ENCODE measurements at places on chromosomes 4 and X.

DNA sequence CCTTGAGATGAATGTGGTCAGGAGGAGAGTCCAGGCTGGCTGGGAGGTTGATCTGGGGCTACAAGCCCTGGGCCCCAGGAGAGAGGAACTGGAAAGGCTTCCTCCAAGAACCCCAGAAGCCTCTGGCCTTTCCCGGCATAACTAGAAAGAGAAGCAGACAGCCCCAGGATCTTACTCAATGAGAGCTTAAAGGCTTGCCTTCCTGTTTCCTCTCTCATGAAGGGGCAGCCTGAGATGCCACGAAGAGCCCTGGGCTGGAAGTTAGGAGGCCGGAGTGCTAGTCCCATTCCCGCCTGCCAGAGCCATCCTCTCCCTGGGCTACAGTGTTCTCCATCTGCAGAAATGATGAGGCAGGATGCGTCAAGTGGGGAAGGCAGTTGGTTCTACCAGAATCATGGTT lies 20.1 kb upstream of the XPNPEP2 start:
- DNase-seq: no peak

- DNase-seq: no peak
Observed at GRCh38 chr4:169993531-169993930, 32.7 kb downstream of the MFAP3L start.

DNA sequence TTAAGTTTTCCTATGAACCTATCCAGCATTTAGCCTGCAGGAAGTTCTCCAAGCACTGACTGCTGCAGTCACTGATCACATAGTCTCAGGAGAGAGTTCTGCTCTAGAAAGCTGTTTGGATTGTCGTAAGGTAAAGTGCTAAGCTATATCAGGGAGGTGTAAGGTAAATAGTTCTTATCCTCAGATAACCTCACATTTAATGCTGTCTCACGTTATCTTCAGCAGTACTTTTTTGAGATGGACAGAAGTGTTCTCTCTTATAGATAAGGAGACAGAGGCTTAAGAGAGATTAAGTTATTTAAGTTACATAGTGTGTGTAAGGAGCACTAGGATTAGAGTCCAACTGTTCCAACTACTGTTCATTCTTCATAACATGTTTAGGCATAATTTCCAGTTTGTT lies 77.9 kb downstream of the STIM2 start:
- DNase-seq: no peak

- DNase-seq: no peak
Observed at GRCh38 chr4:28351826-28352225, 1491.2 kb downstream of the STIM2 start.

- DNase-seq: peak; percentile 29
Observed at GRCh38 chrX:153921511-153922446, 4.3 kb downstream of the ARHGAP4 start.

DNA sequence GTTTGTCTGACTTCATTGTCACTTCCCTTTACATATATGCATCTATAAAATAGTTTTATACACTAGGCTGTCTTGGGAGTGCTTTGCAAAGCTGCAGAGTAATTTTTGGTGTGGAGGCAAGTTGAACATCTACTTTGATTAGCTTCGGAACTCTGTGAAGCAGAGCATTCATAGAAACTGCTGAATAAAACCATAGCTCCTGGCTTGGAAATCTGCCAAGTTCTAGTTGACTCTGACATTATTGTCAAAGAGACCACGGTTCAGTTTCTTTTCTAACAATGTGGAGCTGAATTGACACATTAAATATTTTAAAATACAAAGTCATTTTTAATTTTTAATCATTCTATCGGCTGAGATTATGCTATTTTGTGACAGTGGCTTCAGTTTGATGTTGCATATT lies 335.0 kb downstream of the BMPR1B start:
- DNase-seq: no peak

- DNase-seq: no peak
Observed at GRCh38 chrX:20046864-20047263, 56.0 kb upstream of the BCLAF3 start.

GRCh38 chr4:153780221-153780620 lies 8.7 kb downstream of the SFRP2 start:
- DNase-seq: no peak

DNA sequence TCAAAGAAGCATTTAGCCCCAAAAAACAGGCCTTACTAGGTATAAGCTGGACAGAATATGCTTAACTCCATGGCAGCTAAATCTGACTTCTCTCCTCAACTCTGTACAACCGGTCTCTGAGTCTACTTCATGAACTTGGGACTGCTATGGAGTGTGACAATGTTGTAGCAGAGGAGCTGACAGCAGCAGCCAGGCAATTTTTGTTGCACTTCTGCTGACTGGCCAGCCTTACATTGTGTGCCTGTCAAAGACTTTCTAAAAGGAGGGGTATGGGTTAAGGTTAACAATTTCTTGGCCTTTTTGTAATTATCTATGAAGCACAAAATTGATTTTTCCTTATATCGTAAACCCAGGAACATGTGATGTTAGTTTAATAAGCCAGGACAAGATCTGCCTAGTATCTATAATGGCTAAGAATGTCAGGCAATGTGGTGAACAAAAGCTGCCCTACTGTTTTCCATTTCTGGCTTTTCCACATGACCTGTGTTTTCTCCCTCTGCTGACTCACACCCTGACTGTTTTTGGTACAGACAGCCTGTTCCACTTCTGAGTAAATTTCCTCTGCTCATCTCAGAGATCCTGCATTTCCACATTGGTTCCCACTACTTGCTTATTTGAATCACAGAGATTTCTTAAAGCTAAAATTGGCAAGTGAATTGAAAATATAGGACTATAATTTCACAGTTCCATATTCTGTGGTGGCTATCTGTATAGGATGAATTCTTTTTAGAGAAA lies 9.3 kb downstream of the NOX1 start:
- no peak for DNase-seq

DNA sequence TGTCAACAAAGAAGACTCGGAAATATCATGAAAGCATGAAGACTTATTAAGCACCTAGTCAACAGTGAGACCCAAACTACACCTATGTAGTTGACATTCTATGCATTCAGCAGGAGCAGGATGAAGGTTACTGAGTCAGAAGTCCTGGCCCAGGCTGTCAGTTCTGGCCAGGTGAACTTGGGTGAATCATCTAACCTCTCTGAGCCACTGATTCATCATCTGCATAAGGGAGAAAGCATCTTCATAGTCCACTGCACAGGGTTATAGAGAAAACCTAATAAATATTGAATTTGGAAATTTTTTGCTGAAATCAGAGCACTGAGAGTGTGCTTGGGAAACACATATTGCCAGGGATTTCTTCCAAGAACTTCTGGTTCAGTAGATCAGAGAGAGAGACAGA lies 296.0 kb upstream of the SFRP2 start:
- no peak for DNase-seq

- no peak for DNase-seq
Observed at GRCh38 chrX:21932292-21933002, 8.1 kb upstream of the SMS start.

DNA sequence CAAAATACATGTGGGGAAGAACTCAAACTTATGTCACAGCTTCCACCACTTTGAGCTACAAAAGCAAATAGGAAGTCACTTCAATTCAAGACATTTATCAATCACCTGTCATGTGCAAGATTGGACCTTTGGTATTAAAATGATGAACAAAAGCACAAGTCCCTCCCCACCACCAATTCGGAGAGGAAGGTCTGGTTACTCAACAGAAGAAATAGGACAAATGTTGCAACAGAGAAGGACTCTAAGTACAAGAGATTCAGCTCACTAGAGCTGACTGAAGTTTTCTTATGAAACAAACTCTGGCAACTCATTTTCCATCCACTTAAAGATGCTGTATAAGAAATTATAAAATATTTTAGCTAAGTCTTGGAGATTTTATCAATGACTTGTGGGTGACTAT lies 16.0 kb upstream of the MMRN1 start:
- no peak for DNase-seq

DNA sequence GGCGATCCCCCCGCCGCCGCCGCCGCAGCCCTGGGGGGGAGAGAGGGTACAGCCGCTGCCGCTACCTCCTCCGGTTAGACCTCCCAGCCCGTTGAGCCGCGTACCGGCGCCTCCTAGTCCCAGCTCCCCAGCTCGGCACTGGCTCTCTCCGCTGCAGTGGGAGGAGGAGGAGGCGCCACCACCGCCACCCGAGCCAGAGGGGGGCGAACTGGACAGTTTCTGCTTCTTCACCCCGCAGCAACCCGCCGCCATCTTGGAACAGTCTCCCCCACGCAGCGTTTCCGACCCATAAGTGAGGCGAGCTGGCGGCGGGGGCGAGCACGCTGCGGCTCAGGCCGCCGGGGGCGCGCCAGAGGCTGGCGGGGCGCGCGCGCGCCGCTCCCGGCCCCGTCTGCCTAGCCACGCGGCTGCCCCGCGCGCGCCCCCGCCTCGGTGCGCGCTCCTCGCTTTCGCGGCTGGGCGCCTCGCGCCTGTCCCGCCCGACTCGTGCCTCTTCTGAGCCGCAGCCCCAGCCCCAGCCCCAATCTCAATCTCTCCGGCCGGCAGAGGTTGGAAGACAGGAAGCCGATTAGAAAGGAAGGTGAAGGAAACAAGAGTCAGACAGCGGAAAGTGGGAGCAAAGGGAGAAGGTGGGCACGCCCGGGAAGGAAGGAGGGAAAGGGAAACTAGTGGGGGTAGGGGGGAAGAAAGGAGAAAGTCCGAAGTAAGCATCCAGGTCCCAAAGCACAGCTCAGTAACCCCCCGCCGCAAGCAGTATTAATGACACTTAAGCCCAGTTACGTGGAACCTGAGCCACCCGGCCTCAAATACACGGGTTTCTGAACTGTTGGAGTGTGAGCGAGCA lies at the start of gene AMMECR1:
Gene AMMECR1 (minus strand): TSS at position 266 of the 844 bp plus-strand sequence. CDS start 14 bp downstream, at position 252.
- DNase-seq: peak; percentile 77

DNA sequence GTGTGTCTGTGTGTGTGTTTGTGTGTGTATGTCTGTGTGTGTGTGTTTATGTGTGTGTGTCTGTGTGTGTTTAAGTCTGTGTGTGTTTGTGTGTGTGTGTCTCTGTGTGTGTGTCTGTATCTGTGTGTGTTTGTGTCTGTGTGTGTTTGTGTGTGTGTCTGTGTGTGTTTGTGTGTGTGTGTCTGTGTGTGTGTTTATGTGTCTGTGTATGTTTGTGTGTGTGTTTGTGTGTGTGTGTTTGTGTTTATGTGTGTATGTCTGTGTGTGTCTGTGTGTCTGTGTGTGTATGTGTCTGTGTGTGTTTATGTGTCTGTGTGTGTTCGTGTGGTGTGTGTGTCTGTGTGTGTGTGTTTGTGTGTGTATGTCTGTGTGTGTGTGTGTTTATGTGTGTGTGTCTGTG lies 11.4 kb downstream of the IL9R start:
- DNase-seq: no peak

GRCh38 chr4:165874791-165875371 lies 1.8 kb downstream of the TLL1 start:
- DNase-seq: no peak

- DNase-seq: no peak
Observed at GRCh38 chr4:128776794-128777216, 32.7 kb upstream of the JADE1 start.

DNA sequence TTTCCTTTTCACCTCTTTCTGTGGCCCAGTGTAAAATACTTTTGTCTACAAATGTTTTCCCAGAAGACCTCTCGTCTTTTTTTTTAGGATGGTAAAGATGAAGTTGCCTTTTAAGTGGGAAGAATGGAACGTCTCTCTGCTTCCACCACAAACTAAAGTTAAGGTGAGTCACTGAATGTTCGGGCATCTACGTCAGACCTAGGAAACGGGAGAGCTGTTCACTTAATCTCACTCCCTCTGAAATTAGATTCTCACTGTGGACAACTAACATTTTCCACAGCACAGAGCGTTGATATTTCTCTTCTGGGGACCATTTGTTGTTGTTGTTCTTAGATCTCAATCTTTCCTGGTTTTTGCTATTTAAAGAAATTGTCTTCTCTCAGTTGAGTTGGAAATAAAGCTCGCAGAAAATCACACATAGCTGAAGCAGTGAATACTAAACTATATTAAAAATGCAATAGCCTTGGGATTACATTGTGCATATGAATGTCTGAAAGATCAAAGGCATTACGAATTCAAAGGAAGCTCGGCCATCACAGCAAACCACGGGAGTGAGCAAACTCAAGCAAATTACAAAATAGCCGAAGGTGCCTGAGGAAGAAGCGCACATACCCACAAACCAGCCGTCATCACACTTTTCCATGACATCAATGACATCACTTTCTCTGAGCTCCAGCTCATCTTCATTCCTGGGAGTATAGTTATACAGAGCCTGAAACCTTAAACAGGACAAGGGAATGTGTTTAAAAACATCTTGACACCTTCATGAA lies 53.9 kb upstream of the PDLIM3 start:
- no peak for DNase-seq

DNA sequence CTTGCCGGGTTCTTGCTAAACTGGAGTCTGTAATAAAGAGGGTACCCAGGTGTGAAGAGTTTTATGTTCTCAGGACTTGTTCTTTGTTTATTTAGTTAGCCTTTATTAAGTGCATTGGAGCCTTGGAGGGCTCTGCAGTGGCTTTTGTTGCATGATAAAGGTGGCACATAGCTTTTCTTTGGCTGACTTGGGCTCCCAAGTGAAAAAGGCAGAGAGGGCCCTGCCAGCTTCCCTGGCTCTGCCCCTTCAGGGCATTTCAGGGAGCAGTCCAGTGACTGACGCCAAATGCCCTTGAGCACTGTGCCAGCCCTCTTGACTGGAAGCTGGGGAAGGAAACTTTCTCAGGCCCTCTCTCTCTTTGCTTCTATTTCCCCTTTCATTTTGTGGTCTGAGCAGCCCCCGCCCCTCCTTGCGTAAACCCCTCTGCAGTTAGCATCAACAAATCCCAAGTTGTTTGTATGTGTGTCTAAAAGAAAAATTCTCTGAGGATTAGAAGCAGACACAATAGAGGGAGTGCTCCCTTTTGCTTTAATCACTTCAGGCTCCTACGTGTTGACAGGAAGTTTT lies 152.2 kb downstream of the NHS start:
- DNase-seq: no peak

DNA sequence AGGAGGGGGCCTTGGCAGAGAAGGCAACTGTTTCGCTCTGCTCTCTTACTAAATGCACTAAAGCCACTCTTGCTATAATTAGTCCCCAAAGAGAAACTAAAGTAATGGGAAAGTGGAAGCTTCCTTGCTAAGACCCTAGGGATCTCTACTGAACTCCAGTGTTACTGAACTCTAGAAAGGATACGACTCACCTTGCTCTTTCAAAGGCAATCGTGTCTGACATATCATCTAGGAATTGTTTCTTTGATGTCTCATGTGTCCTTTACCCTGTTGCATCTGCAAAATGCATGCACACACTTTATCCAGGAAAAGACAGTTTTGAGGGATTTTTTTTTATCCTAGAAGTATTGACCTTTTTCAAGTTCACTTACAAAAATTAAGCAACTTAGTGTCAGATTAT lies 148.1 kb upstream of the FAM9B start:
- DNase-seq: no peak

GRCh38 chr4:156101571-156101970 lies 147.9 kb upstream of the CTSO start:
- DNase-seq: no peak

DNA sequence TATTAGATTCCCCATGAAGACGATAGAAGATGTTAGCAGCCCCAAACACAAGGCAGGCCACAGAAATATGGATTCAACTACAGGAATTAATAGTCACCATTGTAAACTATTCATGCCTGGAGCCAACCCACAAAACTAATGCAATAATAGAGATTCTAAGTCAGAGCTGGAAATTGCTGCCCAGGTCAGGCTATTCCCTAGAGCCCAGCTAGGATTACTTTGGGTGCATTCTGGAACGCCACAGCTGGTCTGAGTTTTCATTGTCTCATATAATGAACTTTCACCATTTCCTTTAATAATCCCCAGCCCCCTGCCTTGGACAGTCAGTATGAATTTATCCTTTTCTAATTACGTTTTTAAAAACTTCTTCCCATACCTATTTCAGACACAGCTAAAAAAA lies 252.6 kb downstream of the PAPSS1 start:
- DNase-seq: no peak

GRCh38 chr4:122531514-122531913 lies 75.0 kb upstream of the IL2 start:
- no peak for DNase-seq
